ENCODE measurements at places on chromosomes 7 and 10. TPM values are rescaled to one million over a fixed set of nuclear protein-coding genes. Genes with fewer than 3 reads are reported as not detected.

AMPH gene
- total RNA-seq: 3.9 TPM

AGR2 gene
- not detected for total RNA-seq

LEP gene
- total RNA-seq: not detected

ASAH2 gene
- 0.18 TPM for total RNA-seq

ADO gene
- 8.1 TPM for total RNA-seq

LBX1 gene
- total RNA-seq: not detected

PCDH15 gene
- not detected for total RNA-seq

BAMBI gene
- total RNA-seq: 19.4 TPM

FOXI2 gene
- total RNA-seq: not detected

OR9A2 gene
- total RNA-seq: not detected

REEP3 gene
- total RNA-seq: 48.6 TPM

LRIT1 gene
- total RNA-seq: not detected

SPDYE2B gene
- total RNA-seq: not detected

SFTPA2 gene
- not detected for total RNA-seq

TMEM229A gene
- not detected for total RNA-seq

GRM3 gene
- total RNA-seq: not detected

CYP2E1 gene
- 0.36 TPM for total RNA-seq

LLCFC1 gene
- total RNA-seq: not detected

EPDR1 gene
- total RNA-seq: not detected

ATP5F1C gene
- 343 TPM for total RNA-seq

SPDYE11 gene
- total RNA-seq: not detected

KCND2 gene
- total RNA-seq: under 0.01 TPM

GNAI1 gene
- 44.2 TPM for total RNA-seq

PDK4 gene
- total RNA-seq: under 0.01 TPM

AKR1C4 gene
- total RNA-seq: not detected

AUTS2 gene
- total RNA-seq: 1.4 TPM

PILRA gene
- not detected for total RNA-seq

RAB11FIP2 gene
- total RNA-seq: 13.1 TPM

IDI2 gene
- not detected for total RNA-seq
